ENCODE measurements at places on chromosomes 13 and 19.

DNA sequence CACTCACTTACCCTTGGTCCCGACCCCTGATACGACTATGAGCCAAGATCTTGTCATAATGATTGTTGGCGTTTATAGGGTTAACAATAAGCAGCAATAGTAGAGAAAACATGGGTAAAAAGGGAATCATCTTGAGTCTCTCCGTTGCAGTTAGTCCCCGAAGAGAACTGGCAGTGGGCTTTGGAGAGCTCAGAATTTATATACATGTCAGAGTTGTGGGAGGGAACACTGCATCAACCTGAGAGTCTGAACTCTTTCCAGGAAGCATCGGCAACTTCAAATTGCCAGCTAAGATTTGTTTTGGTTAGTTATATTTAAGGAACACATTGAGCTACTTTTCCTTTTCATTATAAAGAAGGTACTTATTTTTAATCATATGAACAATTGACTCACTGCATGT lies at the start of gene POSTN:
Gene POSTN (minus strand): TSS at position 172 of the 400 bp plus-strand sequence. CDS start 42 bp downstream, at position 130.
- no peaks in the 10 kb centered on the region for H3K36me3 ChIP-seq
- DNase-seq = no peak
- H3K4me3 ChIP-seq = peak within 1 kb of the TSS; percentile 32
- H3K27ac ChIP-seq = no peak within 1 kb of the TSS

DNA sequence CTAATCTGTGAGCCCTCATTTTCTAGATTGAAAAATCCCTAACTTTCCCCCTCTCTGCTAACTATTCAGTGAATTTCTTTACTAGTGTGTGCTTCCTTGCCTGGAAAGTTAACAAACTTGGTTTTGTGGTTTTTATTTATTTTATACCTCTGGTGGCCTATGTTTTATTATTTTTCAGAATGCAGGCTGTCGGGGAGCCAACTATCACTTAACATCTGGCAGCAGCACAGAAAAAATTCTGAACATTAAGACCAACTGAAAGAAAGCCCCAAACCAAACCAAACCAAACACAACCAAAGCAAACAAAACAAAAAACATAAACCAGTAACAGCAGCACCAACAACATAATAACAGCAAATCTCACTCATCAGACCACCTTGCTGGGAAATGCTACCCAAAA lies 109.0 kb upstream of the KL start:
- no peak overlapping the region for H3K4me3 ChIP-seq
- 0 out of 2 replicates have a peak overlapping the region, but pooled peaks have one; percentile 4 for H3K27ac ChIP-seq
- no peak for DNase-seq

- peaks cover 2% of the 10 kb centered on the region for H3K36me3 ChIP-seq
- peaks cover 43% of the 10 kb centered on the region for H3K4me1 ChIP-seq
Observed at GRCh38 chr19:35143818-35144217, 763 bp downstream of the FXYD7 start.

GRCh38 chr13:34640179-34640992 lies 301.7 kb upstream of the NBEA start:
- H3K27ac ChIP-seq = no peak overlapping the region
- DNase-seq = no peak

- H3K27me3 ChIP-seq = no peaks in the 10 kb centered on the region
- H3K36me3 ChIP-seq = no peaks in the 10 kb centered on the region
- no peak overlapping the region for H3K4me3 ChIP-seq
- H3K27ac ChIP-seq = no peak overlapping the region
- H3K4me1 ChIP-seq = peaks cover 18% of the 10 kb centered on the region
- DNase-seq = no peak
Observed at GRCh38 chr13:73948848-73949529, 185.2 kb downstream of the KLF12 start.

- no peaks in the 10 kb centered on the region for H3K4me1 ChIP-seq
- H3K36me3 ChIP-seq = no peaks in the 10 kb centered on the region
- no peak for DNase-seq
- no peak overlapping the region for H3K27ac ChIP-seq
- H3K27me3 ChIP-seq = no peaks in the 10 kb centered on the region
Observed at GRCh38 chr13:32491028-32491427, 47.6 kb downstream of the N4BP2L2 start.

GRCh38 chr19:19113040-19113626 lies 25.1 kb downstream of the TMEM161A start:
- peaks cover 36% of the 10 kb centered on the region for H3K27me3 ChIP-seq
- H3K36me3 ChIP-seq = no peaks in the 10 kb centered on the region
- peak overlapping the region; percentile 49 for H3K27ac ChIP-seq
- no peak overlapping the region for H3K4me3 ChIP-seq
- peaks cover 17% of the 10 kb centered on the region for H3K4me1 ChIP-seq

GRCh38 chr19:2865334-2866100 lies 1.6 kb upstream of the ZNF556 start:
- H3K4me3 ChIP-seq = no peak overlapping the region
- peaks cover 20% of the 10 kb centered on the region for H3K27me3 ChIP-seq
- DNase-seq = no peak
- H3K4me1 ChIP-seq = no peaks in the 10 kb centered on the region
